Foreskin fibroblast (primary cell): ENCODE measurements at places on chromosomes 16 and 17.

GRCh38 chr16:3935921-3936320 lies 55.4 kb upstream of the CREBBP start:
- no peak for DNase-seq

DNA sequence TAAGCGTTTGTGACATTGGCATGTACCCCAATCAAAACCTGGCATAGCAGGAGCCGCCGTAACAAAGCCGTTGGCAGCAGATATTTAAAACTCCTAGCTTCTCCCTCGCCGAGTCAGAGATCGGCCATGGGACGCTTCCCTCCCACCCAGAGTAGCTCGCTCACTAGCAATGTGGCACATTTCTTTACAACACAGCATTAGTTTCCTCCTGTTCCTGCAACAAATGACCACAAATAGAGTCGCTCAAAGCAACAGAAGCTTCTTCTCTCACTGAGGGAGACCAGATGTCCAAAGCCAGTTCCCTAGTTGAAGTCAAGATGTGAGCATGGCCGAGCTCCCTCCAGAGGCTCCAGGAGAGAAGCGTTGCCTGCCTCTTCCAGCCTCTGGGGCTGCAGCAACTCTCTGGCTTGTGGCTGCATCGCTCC lies 106.7 kb downstream of the RBFOX3 start:
- no peak for DNase-seq

- DNase-seq, result no peak
These were observed 22.6 kb upstream of the UBE2G1 start for GRCh38 chr17:4389079-4389478.

DNA sequence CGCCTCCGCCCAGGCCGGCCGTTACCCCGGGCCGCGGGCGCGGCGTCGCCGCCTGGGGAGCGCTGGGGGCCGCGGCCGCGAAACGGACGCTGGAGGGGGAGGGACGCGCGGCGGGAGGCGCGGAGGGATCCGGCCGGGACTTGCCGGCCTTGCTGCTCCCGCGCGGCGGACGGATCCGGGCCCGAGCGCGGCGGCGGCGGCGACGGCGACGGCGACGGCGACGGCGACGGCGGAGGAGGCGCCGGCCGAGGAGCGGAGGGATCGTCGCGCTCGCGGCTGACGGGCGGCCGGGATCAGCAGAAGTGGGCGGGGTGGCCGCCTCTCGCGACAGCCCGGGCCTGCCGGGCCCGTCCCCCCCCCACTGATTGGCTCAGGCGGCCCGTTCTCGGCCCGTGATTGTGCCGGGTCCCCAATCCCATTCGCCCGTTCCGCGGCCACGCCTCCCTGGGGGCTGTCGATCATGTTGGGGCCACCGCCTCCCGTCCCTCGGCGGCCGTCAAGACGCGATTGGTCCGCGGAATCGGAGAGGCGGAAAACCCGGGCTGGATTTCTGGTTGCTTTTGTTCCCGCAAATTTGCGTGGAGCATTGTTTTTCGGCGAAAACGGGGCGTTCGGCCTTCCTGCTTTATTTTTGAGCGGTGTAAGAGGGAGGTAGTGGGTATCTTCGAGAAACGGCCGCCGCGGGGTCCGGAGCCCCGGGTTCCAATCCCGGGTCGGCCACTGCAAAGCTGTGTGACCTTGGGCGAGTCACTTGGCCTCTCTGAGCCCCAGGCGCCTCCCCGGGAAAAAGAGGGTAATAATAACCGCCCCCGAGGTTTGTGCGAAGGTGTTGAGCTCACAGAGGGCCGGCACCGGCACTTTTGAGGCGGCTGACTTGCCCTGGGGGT lies at the start of gene ZCCHC14:
ZCCHC14 (minus strand) TSS at position 304 of the 887 bp plus-strand sequence. CDS start 786 bp downstream, outside the sequence.
- DNase-seq, result peak; percentile 99

DNA sequence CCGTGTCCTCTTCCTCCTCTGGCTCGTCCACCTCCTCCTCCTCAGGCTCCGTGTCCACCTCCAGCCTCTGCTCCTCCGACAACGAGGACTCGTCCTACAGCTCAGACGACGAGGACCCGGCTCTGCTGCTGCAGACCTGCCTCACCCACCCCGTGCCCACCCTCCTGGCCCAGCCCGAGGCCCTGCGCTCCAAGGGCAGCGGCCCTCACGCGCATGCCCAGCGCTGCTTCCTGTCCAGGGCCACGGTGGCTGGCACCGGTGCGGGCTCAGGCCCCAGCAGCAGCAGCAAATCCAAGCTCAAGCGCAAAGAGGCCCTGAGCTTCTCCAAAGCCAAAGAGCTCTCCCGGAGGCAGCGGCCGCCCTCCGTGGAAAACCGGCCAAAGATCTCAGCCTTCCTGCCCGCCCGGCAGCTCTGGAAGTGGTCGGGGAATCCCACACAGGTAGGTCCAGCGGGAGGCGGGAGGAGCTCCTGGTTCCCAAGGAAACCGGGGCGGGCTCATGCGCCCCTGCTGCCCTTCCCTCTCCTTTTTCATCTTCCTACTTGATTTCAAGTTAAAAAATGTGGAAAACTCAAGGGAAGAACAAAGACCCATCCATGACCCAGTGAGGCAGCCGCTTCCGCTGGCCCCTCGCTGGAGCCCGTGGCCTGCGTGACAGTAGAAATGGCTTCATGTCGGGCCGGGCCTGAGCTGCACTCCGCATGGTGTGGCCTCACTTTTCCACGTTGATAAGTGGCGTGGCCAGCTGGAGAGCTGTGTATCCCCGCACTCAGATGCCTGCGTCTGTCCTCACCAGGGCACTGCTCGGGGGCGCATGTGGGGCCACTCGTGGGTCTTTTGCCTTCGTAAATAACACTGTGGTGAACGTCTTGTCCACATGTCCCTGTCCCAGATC lies 50.7 kb downstream of the ACTG1 start:
- DNase-seq, result no peak

DNA sequence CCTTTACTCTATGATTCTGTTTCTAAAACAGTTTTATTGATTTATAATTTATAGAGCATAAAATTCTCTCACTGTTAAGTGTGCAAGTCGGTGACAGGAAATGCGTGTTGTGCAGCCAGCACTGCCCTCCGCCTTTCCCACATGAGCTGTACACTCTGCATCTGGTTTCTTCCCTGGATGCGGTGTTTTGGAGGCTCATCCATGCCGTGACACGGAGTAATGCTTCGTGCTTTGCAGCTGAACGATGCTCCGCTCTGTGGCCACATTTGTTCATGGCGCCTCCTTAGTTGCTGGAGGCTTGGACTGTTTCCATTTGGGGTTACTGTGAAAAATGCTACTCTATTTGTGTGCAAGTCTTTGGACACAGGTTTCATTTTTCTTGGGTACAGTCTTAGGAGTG lies 7.2 kb upstream of the IGFALS start:
- peak; percentile 54 for DNase-seq

GRCh38 chr16:72590151-72590937 lies 418.4 kb upstream of the PMFBP1 start:
- peak; percentile 25 for DNase-seq

DNA sequence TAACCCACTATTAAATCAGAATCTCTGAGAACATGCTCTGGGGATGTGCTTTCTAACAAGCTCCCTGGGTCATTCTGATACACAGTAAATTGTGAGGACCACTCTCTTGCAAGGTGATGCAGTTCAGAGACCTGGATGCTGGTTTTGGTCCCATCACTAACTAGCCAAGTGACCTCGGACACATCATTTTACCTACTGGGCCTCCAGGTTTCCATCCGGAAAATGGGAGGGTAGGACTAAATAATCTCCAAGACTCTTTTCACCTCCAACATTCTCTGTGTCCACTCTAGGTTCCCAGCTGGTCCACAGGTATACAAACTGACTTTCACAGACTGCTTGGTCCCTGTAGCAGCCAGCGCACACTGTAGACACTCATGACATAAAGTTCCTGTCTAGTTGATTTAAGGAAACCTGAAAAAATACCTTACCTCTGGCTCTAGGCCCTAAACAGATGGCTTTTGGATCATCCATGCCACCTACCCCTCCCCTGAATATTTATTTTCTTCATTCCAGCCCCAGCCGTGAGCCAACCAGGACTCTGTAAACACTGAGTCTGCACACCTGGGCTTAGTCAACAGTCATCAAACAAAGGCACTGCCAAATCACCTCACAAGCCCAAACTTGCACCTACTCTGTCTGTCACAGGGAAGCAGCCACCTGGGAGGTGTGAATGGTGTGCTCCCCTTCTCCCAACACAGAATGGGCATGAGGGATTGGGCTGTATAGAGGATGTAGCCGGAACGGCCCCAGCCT lies 51.3 kb upstream of the MRPS23 start:
- no peak for DNase-seq

DNA sequence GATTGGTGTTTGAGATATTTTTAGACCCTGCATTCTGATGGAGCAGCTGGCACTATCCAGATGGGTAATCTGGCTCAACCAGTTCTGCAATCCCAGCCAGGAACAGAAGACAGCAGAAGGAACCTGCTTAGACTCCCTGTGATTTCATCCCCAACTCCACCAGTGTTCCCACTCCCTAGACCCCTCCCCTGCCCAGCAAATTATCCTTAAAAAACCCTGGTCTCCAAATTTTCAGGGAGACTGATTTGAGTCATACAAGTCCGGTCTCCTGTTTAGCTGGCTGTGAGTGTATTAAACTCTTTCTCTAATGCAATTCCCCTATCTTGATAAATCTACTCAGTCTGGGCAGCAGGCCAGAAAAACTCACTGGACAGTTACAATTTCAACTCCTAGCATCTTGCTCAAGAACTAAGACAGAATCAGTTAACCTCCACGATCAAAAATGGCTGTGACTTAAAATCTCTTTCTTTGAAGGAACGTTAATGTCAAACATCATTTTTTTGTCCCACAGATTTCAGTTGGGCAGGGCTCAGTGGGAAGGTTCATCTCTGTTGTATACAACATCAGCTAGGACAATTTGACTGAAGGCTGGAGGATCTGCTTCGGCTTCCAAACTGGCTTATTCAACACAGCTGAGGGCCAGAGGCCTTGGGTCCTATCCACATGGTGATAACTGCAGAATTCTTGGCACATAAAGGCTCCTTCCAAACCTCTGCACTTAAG lies 4.9 kb upstream of the RBL2 start:
- DNase-seq, result peak; percentile 44

- no peak for DNase-seq
These were observed 54.2 kb upstream of the PMFBP1 start for GRCh38 chr16:72226136-72226535.

GRCh38 chr16:7236824-7237410 lies 95.7 kb upstream of the RBFOX1 start:
- no peak for DNase-seq

DNA sequence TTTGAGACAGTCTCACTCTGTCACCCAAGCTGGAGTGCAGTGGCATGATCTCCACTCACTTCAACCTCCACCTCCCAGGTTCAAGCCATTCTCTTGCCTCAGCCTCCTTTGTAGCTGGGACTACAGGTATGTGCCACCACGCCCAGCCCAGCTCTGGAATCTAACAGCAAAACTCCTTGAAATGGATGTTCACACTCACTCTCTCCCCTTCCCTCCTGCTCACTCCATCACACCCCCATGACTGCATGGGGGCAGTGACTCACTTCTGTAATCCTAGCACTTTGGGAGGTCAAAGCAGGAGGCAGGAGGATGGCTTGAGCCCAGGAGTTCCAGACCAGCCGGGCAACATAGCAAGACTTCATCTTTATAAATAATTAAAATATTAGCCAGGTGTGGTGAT lies 11.1 kb upstream of the TFAP4 start:
- peak; percentile 79 for DNase-seq

- no peak for DNase-seq
These were observed 68.6 kb downstream of the SEC14L1 start for GRCh38 chr17:77209330-77209748.

GRCh38 chr17:8167526-8167925 lies 4.8 kb upstream of the VAMP2 start:
- no peak for DNase-seq

DNA sequence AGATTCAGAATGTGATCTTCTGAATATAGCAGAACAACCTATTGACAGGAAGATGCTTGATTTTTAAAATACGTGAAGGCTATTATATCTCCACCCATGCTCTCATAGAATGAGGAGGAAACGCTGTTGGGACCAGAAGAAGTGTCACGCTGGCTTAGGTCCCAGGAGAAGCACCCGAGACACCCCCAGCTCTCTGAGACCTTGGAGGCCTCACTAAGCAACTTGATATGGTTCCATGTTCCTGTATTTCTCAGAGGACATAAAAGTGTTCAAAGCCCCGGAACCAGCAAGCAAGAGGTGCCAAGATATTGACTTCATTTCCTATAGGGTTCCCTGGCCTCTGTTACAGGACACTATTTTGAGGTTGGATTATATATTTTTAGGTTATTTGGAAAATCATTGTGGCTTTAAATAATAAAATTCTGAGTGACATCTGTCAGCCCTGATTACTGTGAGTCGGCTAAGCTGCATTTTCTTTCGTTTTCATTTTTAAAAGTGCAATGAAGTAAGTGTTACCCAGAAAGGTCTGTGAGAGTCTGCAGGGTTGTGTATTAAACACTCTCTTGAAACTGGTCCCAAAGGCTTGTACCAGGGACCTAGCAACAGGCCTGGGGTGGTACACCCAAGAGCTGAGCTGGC lies 400.0 kb downstream of the SOX9 start:
- DNase-seq, result no peak

GRCh38 chr17:794876-795275 lies 12.7 kb downstream of the MRM3 start:
- DNase-seq, result peak; percentile 91

DNA sequence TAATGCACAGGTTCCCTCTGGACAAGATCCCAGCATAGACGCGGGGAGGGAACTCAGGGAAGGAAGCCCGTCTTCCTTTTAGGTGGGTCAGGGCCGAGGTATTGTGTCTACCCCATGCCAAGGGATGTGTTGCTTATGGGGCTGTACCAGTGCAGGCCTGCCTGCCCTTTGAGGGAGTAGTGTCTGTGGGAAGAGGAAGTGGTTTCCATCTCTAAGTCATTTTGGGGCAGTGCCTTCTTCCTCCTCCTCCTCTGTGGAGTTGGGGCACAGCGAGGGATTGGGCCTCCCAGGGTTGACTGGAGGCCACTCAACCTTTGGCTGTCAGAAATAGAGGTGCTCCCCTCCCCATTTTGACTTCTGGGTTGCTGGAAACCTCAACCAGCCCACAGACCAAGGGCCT lies 26.5 kb downstream of the GJD3 start:
- no peak for DNase-seq

DNA sequence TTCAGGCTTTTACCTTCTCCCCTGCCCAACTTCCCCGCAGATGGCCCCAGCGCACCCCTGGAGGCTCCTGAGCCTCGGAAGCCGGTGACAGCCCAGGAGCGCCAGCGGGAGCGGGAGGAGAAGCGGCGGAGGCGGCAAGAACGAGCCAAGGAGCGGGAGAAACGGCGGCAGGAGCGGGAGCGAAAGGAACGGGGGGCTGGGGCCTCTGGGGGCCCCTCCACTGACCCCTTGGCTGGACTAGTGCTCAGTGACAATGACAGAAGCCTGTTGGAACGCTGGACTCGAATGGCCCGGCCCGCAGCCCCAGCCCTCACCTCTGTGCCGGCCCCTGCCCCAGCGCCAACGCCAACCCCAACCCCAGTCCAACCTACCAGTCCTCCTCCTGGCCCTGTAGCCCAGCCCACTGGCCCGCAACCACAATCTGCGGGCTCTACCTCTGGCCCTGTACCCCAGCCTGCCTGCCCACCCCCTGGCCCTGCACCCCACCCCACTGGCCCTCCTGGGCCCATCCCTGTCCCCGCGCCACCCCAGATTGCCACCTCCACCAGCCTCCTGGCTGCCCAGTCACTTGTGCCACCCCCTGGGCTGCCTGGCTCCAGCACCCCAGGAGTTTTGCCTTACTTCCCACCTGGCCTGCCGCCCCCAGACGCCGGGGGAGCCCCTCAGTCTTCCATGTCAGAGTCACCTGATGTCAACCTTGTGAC lies 3.6 kb downstream of the MAPK7 start:
- no peak for DNase-seq
